ENCODE measurements at places on chromosomes 12 and 14. TPM values are rescaled to one million over a fixed set of nuclear protein-coding genes. Genes with fewer than 3 reads are reported as not detected.

DNA sequence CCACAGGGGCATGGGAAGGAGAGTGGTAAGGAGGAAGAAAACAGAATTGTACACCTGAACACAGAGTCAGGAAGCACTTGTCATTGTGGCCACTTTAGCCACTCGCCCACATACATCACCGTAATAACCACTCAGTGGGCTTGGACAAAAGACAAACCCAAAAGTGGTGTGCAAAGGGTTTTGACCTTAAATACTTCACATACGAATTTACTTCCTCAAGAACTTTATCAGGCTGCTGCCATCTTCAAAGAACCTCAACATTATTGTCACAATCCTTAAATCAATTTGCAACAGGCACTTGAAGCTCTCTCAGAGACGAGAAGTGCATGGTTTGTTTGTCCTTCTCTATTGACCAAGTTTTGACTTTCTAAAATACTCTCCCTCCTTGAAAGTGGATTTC is 187.3 kb upstream of the EGLN3 start:
- H3K4me3 ChIP-seq, result no peak overlapping the region
- DNase-seq, result no peak
- no peaks in the 10 kb centered on the region for H3K27me3 ChIP-seq
- H3K4me1 ChIP-seq, result no peaks in the 10 kb centered on the region
- peaks cover 5% of the 10 kb centered on the region for H3K36me3 ChIP-seq

DNA sequence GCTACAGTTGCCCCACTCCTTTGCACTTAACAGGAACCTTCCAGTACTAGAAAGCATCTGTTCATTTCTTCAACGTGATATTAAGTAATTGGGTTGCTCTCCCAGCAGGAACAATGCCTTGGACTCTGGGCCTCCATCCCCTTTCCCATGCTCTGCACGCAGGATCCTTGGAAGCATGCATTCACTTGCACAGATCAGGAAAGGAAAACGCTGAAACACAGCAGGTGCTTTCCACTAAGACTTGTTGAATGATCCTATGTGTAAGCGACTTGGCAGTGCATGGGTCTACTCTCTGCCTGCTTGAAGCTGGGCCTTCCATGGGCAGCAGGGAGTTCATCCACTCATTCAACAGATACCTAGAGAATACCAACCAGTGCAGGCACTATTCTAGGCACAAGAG is 2.3 kb downstream of the LTBP2 start:
- H3K36me3 ChIP-seq, result peaks cover 5% of the 10 kb centered on the region
- H3K27me3 ChIP-seq, result no peaks in the 10 kb centered on the region
- no peak for DNase-seq
- H3K4me3 ChIP-seq, result peak overlapping the region; percentile 87
- H3K27ac ChIP-seq, result peak overlapping the region; percentile 58

GRCh38 chr14:59318908-59319307 is 130.4 kb downstream of the DAAM1 start:
- DNase-seq, result no peak
- peaks cover 23% of the 10 kb centered on the region for H3K4me1 ChIP-seq
- H3K4me3 ChIP-seq, result no peak overlapping the region
- no peaks in the 10 kb centered on the region for H3K27me3 ChIP-seq
- H3K27ac ChIP-seq, result no peak overlapping the region
- H3K36me3 ChIP-seq, result no peaks in the 10 kb centered on the region

DNA sequence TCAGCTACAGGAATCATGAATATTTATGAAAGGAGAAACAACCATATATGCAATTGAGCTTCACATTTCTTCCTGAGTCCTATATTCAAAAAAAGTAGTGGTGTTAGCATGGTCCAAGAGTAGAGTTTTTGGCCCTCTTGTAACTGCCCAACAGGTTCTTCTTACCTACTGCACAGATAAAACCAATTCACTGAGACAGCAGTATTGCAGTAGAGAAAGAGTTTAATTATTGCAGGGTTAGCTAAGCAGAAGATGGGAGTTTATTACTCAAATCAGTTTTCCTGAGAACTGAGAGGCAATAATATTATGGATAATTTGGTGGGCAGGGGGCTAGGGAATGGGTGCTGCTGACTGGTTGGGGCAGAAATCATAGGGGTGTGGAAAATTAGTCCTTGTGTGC is 6.5 kb upstream of the CIPC start:
- peaks cover 13% of the 10 kb centered on the region for H3K4me1 ChIP-seq
- no peak for DNase-seq

GRCh38 chr12:67222302-67222701 is 46.9 kb upstream of the CAND1 start:
- no peak overlapping the region for H3K27ac ChIP-seq
- H3K4me1 ChIP-seq, result no peaks in the 10 kb centered on the region
- no peak overlapping the region for H3K4me3 ChIP-seq
- no peaks in the 10 kb centered on the region for H3K36me3 ChIP-seq
- peak; percentile 25 for DNase-seq
- no peaks in the 10 kb centered on the region for H3K27me3 ChIP-seq

The VRTN gene
- total RNA-seq, result not detected

DNA sequence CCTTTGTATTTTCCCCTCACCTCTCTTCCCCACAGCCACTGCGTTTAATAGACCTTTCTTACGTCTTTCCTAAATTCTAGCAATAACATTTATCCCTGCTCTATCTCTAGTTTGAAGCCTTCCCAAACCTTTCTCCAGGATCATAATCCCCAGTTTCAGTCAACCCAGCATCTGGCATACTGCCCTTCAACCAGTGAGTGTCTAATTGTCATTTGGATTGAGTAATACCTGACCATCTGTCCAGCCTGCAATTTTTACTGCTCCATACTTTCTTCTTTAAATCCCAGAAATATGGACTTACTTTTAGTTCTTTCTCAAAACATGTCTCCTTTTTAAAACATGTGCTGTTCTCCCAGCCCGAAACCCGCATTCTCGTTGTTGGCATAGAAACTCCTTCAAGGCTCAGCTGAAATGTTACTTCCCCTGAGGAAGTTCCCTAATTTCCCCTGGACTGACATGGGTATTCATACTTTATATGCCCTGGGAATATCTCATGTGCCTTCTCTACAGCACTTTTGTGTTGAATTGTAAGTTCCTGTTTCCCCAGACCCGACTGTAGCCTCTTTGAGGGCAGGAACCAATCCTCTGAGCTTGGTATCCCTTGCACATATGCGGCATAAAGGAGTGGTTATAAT is 65.1 kb upstream of the ETV6 start:
- peaks cover 28% of the 10 kb centered on the region for H3K27me3 ChIP-seq
- H3K27ac ChIP-seq, result no peak overlapping the region
- H3K4me3 ChIP-seq, result no peak overlapping the region
- no peak for DNase-seq
- peaks cover 20% of the 10 kb centered on the region for H3K4me1 ChIP-seq

GRCh38 chr12:83092129-83092528 is 405.4 kb downstream of the TMTC2 start:
- no peak overlapping the region for H3K27ac ChIP-seq
- no peaks in the 10 kb centered on the region for H3K27me3 ChIP-seq
- H3K4me3 ChIP-seq, result no peak overlapping the region
- no peak for DNase-seq
- no peaks in the 10 kb centered on the region for H3K36me3 ChIP-seq

DNA sequence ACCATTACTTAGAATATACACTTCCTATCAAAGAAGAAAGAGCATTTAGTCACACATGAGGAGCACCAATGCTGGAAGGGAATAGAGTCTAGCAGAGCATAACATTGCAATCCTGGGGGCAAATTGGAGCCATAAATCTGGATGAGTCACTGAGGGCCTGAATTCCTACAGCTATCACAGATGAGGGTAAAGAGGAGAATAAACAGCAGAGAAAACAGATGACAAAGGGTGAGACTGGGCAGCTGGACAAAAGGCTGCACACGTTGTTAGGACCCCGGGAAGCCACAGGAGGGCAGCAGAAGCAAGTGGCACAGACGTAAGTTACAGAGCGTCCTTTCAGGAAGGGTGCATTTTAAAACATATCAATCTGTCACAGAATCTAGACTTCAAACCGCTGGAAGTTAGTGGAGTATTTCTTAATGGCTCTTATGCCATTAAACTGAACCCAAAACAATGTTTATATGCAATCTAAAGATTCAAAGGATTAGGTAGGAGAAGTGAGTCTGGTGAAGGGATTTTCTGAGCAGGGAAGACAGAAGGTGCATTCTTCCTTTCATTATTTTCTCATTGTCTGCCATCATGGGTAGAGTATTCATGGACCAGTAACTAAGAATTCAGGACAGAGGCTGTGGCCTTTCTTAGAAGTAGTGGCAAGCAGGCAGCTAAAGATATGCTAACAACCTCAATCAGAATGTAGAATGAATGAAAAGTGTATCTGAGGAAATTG is 159.8 kb upstream of the DAAM1 start:
- peak overlapping the region; percentile 80 for H3K4me3 ChIP-seq
- H3K27me3 ChIP-seq, result no peaks in the 10 kb centered on the region
- peak; percentile 98 for DNase-seq

The KCNA1 gene
- total RNA-seq, result not detected

- H3K4me1 ChIP-seq, result peaks cover 34% of the 10 kb centered on the region
- peaks cover 9% of the 10 kb centered on the region for H3K27me3 ChIP-seq
- no peak overlapping the region for H3K27ac ChIP-seq
- no peak for DNase-seq
Observed at GRCh38 chr12:50102646-50103309, 1.0 kb upstream of the GPD1 start.

The DENND5B gene
- total RNA-seq, result 9.5 TPM

The PTPRO gene
- total RNA-seq, result not detected

- peaks cover 5% of the 10 kb centered on the region for H3K36me3 ChIP-seq
- peak overlapping the region; percentile 32 for H3K27ac ChIP-seq
- no peak overlapping the region for H3K4me3 ChIP-seq
Observed at GRCh38 chr12:80860928-80861327, 76.8 kb downstream of the LIN7A start.

GRCh38 chr12:2550561-2551411 is 244.0 kb upstream of the FKBP4 start:
- no peak overlapping the region for H3K27ac ChIP-seq
- DNase-seq, result no peak
- H3K4me1 ChIP-seq, result no peaks in the 10 kb centered on the region

DNA sequence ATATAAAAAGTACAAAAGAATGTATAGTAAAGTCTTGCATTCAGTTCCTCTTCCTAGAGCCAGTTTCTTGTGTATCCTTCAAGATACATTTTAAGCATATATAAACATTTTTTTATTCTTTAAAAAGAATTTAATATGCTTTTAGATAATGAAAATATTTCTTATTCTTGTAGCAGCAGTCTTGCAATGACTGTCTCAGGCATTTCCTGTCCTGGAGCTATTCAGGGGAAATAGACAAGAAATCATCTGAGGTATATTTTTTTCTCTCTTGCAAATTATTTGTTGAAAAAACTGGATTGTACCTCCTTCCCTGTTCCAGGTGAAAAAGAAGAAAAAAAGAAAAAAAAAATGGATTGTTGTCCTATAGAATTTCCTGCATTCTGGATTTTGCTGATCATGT is 17.0 kb upstream of the ERBB3 start:
- H3K4me3 ChIP-seq, result no peak overlapping the region
- peak overlapping the region; percentile 45 for H3K27ac ChIP-seq
- H3K36me3 ChIP-seq, result no peaks in the 10 kb centered on the region
- DNase-seq, result no peak
- no peaks in the 10 kb centered on the region for H3K27me3 ChIP-seq

DNA sequence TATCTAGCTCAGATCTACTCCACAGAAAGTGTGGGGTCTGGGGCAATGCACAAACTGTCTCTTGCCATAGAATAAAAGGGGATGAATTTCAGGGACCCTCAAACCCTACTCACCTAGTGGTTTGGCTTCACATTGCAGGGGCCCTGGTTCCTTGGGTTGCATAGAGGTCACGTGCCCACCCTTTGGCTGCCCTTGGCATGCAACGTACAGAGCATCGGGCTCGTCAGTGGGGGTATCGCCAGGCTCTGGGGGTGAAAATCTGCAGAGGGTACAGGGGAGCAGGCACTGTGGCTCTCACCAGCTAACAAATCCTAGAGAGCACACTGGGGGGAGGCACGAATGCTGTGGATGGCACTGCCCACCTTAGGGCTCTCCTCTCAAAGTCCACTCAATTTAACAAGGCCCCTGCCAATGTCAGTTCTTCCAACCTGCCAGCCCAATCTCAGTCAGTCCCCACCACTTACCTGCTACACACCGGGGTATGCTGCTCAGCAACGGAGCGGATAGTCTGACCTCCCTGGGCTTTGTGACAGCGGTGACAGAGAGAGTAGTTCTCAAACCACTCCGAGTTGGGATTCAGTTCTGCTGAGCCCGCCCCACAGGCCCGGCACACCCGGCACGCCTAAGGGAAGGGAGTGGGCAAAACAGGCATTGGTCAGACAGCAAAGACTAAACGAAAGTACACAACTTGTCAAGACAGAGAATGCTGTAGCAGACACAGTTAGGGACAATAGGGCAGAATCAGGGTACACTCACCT is 8.0 kb downstream of the KMT2D start:
- DNase-seq, result no peak
- H3K4me1 ChIP-seq, result peaks cover 52% of the 10 kb centered on the region
- no peaks in the 10 kb centered on the region for H3K27me3 ChIP-seq

GRCh38 chr12:91413581-91414546 is 231.2 kb upstream of the DCN start:
- H3K4me1 ChIP-seq, result no peaks in the 10 kb centered on the region
- H3K4me3 ChIP-seq, result no peak overlapping the region
- DNase-seq, result no peak
- H3K36me3 ChIP-seq, result no peaks in the 10 kb centered on the region
- no peak overlapping the region for H3K27ac ChIP-seq
- no peaks in the 10 kb centered on the region for H3K27me3 ChIP-seq

The CCDC88C gene
- total RNA-seq, result 0.09 TPM

- no peak for DNase-seq
- no peak overlapping the region for H3K4me3 ChIP-seq
- H3K27me3 ChIP-seq, result peaks cover 4% of the 10 kb centered on the region
- no peak overlapping the region for H3K27ac ChIP-seq
Observed at GRCh38 chr12:46177025-46177424, 91.8 kb downstream of the SLC38A1 start.

GRCh38 chr14:50000380-50001150 is 107.7 kb downstream of the ARF6 start:
- H3K4me1 ChIP-seq, result peaks cover 69% of the 10 kb centered on the region
- H3K36me3 ChIP-seq, result no peaks in the 10 kb centered on the region
- H3K27me3 ChIP-seq, result no peaks in the 10 kb centered on the region
- H3K4me3 ChIP-seq, result peak overlapping the region; percentile 78

- peaks cover 14% of the 10 kb centered on the region for H3K4me1 ChIP-seq
- no peaks in the 10 kb centered on the region for H3K36me3 ChIP-seq
- H3K27me3 ChIP-seq, result no peaks in the 10 kb centered on the region
- H3K27ac ChIP-seq, result no peak overlapping the region
- DNase-seq, result peak; percentile 32
Observed at GRCh38 chr12:77734214-77734883, 96.3 kb upstream of the NAV3 start.

The HCAR3 gene
- not detected for total RNA-seq

DNA sequence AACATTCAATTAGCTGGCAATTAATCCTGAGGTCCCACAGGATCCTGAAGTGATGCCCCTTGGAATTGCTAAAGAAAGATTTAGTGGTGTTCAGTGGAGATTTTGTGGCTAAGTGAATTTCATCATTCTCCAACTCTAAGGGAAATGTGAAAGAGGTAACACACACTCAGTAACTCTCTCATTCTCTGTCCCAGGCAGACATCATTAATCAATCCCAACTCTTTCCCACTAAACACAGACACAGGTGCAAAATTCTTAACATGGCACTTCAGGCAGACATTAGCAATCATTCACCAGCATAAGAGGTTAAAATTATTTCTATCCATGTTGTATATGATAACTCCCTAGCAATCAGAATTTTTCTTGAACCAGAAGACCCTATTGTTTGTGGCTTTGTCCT is 40.2 kb downstream of the TRPV4 start:
- H3K27ac ChIP-seq, result no peak overlapping the region
- DNase-seq, result no peak
- peaks cover 8% of the 10 kb centered on the region for H3K4me1 ChIP-seq
- H3K36me3 ChIP-seq, result no peaks in the 10 kb centered on the region
- no peak overlapping the region for H3K4me3 ChIP-seq

The TAS2R13 gene
- 0.16 TPM for total RNA-seq
